GF-D8 (cell line): ENCODE measurements at places on chromosomes 1 and 21.
A peak's percentile ranks its signal among the peaks of the same experiment; 100 is the strongest.

GRCh38 chr1:232127190-232127589, 500.6 kb downstream of the DISC1 start:
- no peak for DNase-seq

DNA sequence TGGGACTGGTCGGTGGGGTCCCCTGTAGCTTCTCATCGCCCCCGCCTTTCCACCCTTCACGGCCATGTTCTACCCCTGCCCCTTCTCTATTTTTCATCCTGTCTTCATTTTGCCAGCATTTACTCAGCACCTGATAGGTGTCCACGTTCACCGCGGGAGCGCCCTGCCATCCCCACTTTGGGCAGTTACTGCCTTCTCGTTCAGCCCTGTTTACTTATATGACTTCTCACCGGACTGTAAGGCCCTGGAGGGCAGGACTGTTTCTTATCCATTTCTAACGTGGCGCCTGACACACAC, 380 bp downstream of the MFN2 start:
- no peak for DNase-seq

DNA sequence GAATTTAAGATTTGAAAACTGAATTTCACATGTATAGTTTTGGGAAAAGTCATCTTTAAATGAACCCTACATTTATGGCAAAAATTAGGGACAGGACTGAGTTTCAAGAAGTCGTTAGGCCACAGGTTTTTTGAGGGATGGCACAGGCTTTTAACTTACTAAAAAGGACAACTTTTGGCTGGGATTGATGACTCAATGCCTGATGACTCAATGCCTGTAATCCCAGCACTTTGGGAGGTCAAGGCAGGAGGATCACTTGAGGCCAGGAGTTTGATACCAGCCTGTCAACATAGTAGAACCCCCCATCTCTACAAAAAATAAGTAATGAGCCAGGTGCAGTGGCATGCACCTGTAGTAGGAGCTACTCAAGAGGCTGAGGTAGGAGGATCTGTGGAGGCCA, 15.9 kb downstream of the UCK2 start:
- no peak for DNase-seq

GRCh38 chr1:103254691-103255090, 146.4 kb upstream of the COL11A1 start:
- DNase-seq = no peak

GRCh38 chr1:55185832-55186231, 29.3 kb downstream of the USP24 start:
- no peak for DNase-seq

- DNase-seq = no peak
Observed at GRCh38 chr21:15850645-15851044, 120.9 kb downstream of the USP25 start.

DNA sequence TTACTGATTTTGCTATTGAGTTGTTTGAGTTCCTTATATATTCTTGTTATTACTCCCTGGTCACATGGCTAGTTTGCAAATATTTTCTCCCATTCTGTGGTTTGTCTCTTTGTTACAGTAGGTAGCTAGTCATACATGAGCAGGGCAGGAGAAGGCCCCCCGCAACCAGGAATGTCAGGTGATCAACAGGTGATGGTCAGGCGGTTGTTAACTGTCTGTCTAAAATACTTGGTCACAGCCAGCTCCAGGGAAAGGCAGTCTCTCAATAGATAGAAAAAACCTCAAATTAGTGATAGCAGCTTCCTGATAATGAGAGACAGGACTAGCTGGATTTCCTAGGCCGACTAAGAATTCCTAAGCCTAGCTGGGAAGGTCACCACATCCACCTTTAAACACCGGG, 217.9 kb downstream of the RHOU start:
- no peak for DNase-seq

DNA sequence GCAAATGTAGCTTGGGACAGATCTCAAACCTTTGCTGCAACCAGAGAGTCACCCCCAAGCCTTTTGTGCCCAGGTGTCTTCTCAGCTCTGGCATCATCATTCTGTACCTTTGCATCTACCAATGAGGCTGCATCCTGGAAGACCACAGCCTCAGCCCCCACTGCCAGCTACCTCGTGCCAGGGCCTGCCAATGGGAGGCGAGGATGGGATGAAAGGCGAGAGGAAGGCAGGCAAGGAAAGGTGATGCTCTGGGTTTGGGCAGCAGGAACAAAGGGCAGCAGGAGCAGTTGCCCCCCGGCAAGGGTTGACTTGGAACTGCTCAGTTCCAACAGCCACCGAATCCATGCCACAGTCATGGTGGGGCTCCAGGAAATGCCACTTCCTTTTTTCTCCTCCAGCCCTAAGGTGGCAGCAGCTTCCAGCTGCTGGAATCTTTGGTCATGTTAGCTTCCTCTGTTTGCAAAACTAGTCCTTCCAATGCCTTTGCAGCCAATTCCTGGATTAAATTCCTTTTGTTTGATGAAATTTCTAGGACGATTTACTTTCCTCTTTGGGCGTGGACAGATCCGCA, 651.6 kb downstream of the NPHP4 start:
- DNase-seq = no peak

- DNase-seq = no peak
Observed at GRCh38 chr21:20023193-20023592, 975.0 kb upstream of the NCAM2 start.

GRCh38 chr1:205777994-205778393, 2.7 kb upstream of the RAB29 start:
- DNase-seq = peak; percentile 62

GRCh38 chr1:87334351-87335174, 5.9 kb downstream of the LMO4 start:
- no peak for DNase-seq

GRCh38 chr21:36092681-36093080, 22.9 kb downstream of the CBR1 start:
- no peak for DNase-seq

DNA sequence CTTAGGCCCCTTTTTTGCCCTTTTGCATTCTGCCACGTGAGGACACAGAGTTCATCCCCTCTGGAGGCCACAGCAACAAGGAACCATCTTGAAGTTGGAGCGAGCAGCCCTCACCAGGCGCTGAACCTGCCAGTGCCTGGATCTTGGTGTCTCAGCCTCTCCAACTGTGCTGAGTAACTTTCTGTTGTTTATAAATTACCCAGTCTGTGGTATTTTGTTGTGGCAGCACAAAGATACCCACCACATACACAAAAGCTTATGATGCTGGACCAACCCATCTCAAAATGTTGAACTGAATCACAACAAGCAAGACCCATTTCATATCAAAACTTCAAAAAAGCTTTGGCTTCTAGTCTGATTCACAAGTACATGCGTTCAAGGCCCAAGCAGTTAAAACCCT, 649.9 kb downstream of the KIF26B start:
- DNase-seq = no peak

GRCh38 chr1:54401799-54402198, 4.4 kb downstream of the SSBP3 start:
- DNase-seq = no peak

- DNase-seq = no peak
Observed at GRCh38 chr1:52111492-52111891, 30.4 kb upstream of the ZFYVE9 start.

GRCh38 chr21:21182401-21183010, 184.3 kb downstream of the NCAM2 start:
- no peak for DNase-seq
